ENCODE measurements at places on chromosomes 5 and 9.
A peak's percentile ranks its signal among the peaks of the same experiment; 100 is the strongest.

GRCh38 chr9:88106492-88106891, 31.8 kb downstream of the SPATA31C2 start:
- DNase-seq: no peak

GRCh38 chr5:25362799-25363198, 718.0 kb upstream of the CDH10 start:
- no peak for DNase-seq

GRCh38 chr5:33049842-33050241, 338.7 kb downstream of the NPR3 start:
- peak; percentile 18 for DNase-seq

DNA sequence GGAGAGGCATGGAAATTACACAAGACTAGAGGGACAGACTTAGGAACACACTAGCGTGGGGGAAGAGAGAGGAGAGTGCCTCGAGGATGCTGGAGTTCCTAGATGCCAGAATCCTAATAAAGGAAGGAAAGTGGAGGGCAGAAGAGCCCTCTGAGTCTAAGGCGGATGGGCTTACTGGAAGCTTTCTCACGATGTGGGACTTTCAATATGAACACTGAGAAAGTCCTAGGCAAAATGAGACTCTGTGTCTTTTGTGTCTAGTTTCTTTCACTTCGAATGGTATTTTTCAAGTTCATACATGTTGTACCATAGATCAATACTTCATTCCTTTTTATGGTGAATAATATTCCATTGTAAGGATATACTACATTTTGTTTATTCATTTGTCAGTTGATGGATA, 239.4 kb downstream of the NSG2 start:
- no peak for DNase-seq

DNA sequence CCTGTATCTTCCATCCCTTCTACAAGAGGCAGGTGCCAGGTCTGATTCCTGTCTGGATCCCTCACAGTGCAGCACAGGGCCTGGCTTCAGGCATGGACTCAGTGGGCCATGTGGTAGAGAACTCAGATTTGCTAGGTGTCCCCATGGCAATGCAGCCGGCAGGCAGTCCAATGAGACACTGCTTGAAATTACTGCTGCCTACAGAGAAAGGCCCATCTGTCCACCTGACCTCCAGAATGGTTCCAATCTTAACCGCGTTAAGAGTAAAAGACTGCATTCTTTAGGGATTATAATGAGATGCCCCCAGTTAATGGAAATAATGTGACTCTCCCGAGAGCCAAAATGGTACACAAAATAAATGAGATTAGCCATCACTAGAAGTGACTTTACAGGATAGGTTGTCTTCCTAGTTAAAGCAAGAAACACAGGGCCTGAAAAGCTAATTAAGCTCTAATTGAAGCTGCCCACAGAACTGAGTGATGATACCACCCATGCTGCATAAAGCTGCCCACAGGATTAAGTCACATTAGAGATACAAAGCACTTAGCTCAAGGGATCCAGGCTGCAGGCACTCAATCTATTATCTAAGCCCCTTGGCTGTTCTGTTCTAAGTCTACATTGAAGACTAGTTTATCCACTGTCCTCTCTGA, 11.4 kb downstream of the FAM193B start:
- no peak for DNase-seq

DNA sequence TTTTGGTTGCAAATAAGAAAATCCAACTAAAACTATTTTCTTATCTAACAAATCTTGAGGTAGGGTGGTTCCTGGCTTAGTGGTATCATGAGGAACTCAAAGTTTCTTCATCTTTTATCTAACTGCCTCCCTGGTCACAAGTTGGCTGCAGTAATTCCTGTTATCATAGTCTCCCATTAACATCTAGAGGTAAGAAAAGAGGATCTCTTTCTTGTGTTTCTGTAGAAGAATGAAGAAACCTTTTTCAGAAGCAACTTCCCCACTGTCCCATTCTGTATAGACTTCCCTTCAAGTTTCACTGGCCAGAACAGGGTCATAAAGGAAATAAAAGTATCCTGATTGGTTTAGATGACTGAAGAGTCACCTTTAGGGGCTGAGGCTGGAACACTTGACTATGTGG, 81.8 kb upstream of the ELL2 start:
- DNase-seq: no peak

DNA sequence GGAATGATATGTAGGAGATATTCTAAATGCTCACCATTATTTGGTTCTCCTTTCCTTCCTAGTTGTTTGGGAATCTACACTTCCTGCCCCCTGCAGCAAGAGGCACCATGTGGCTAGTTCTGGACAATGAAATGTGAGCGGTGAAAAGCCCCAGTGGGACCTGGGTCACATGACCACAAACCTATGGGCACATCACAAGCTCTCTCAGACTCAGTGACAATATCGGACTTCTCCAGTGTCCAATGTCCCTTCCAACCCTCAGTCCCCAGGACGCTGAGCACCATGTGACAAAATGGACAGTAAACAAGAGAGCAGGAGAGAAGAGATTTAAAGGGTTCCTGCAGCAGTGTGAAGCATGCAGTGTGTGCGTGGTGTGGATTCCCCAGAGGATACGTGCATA, 44.6 kb upstream of the FOXE1 start:
- no peak for DNase-seq

DNA sequence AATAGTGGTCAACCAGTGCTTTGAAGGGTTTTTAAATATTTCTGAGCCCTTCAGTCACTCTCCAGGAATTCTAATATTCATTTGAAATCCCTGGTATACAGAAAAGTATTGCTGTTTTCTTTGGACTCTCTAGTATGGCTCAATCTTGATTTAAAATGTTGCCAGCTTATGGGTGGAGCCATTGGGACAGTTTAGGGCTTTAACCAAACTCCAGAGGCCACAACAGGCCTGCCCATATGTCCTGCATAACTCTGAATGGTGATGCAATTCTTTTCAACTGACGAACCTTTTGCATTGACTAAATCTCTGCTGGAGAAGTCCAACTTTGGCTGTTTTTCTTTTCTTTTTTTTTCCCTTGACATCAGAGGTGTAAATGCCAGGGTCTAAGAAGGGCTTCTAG, 10.3 kb upstream of the ANKHD1 start:
- DNase-seq: no peak

DNA sequence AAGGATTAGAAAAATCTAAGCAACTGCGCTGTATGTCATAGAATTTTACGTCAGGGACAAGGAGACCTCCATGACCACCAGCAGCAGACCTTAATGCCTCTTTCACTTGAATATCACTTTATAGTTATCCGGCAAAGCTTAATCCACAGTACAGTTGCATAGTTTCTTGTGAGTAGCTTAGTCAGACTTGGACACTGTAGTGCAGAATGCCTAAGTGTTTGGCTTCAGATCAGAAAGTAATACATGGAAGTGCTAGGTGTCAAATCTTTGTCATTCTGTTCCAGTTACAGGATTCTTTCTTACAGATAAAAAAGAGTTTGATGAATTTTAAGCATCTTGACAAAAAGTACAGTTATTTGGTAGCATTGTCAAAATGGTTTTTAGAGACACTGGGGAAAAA, 239.9 kb upstream of the PAPPA start:
- DNase-seq: no peak

GRCh38 chr9:14294659-14295058, 19.3 kb downstream of the NFIB start:
- DNase-seq: no peak

- DNase-seq: no peak
Measured at GRCh38 chr9:112689161-112689740, 28.7 kb downstream of the INIP start.

- no peak for DNase-seq
Measured at GRCh38 chr9:4886698-4887097, 94.0 kb downstream of the RCL1 start.

GRCh38 chr5:14385019-14385418, 196.6 kb upstream of the OTULINL start:
- no peak for DNase-seq

DNA sequence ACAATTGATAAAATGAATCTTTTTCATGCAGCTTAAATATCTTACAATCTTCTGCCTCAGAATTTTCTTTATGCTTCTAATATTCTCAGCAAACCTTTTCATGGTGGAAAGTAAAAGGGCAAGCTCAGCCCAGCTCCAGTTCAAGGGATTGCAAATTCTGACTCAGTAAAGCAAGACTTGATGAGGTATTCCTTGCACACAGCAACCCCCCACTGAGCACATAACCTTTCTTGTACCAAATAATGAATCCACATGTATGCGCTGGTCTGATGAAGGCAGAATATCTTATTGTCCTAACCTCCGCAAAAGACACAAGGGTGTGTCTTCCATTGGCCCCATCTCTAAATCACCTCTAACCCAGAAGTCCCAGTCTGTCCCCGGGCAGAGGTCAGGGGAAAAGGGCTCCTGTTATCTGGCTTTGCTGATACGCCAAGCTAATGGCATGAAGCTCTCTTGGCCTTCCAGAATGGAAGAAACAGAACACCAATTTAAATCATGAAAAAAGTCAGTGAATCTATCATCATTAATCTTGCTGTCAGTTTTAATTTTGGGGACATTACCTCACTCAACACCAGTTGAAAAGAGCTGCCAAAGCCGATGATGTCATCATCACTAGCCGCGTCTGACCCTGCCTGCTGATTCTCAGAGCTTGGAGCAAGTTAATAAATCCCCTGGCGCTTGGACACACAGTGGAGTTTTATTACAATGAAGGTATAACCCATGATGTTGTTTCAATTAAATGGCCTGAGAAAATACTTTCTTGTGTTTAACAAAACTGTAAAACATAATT, 592.5 kb upstream of the CLINT1 start:
- peak; percentile 82 for DNase-seq

GRCh38 chr5:9483243-9483642, 62.6 kb downstream of the SEMA5A start:
- no peak for DNase-seq

GRCh38 chr5:108118813-108119514, 262.9 kb downstream of the FBXL17 start:
- no peak for DNase-seq

DNA sequence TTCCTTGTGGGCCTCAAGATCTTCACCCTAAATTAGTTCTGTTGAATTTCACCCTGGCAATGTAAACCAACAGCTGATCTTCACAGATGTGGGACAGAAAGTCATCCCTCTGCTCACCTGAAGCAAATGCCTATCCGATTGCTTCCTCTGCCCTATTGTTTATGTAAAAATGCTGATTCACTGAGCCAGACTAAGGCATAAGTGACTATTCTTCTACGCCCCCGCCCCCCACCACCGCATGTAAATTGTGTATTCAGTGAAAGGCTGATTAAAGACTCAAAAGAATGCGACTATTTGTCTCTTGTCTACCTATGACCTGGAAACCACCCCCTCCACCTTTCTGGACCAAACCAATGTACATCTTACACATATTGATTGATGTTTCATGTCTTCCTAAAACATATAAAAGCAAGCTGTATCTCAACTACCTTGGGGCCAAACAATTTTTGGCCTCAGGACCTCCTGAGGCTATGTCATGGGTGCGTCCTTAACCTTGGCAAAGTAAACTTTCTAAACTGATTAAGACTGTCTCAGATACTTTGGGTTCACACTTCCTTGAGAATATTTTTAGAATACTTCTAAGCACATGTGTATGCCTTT, 129.7 kb upstream of the BOD1 start:
- DNase-seq: no peak

DNA sequence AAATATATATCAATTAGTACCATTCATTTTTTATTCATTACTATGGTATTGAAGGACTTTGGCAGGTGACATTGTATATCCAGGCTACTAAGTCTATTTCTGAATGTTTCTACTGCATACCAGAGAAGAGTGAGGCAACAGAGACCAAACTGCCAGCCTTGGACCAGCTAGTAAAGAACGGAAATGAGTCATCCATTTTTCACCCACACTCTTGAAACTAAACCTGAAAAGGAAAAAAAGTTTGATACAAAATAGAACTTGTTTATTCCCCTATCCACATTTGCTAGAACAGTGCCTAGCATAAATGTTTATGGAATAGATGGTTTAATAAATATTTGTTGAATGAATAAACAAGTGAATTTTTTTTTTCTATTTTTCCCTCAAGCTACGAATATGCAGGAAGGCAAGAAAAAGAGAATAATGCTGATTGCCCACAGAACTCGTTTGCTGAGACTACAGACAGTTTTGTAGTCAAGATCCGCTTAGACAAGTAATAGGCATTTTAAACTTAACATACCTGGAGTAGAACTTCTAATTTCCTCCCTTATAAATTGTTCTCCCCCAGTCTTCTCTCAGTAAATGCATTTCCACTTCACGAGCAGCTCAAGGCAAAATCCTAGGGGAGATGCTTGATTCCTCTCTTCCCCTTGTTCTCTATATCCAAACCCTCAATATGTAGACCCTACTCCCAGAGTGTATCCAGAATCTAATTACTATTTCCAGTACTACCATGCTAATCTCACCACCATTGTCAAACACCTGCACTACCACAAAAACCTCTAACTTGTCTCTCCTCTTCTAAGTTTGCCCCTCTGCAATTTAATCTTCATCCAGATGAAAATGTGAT, 146.2 kb upstream of the RASA1 start:
- peak; percentile 34 for DNase-seq

- DNase-seq: no peak
Measured at GRCh38 chr5:94329115-94329514, 289.3 kb downstream of the KIAA0825 start.

DNA sequence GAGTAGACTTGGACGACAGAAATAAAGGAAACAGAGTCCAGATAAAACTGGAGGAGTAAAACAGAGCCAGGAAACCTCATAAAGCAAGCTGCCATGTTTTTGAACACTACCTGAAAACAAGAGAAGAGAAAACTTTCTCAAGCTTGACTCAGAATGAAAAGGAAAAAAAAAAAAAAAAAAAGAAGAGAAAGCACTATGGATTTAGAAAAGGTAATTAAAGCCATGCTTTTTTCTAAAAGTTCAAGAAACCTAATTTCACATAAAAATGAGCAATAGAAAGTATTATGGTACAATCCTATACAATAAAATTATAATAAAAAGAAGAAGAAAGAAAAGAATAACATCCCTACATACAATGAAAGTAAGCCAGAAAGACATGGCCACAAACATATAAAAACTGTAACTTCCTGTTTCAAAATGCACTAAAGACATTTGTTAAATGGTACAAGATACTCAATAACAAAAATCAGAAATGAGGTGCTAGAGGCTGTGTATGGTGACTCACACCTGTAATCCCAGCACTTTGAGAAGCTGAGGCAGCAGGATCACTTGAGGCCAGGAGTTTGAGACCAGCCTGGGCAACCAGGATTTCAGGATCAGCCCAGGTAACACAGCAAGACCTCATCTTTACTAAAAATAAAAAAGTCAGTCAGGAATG, 129.5 kb downstream of the SIL1 start:
- no peak for DNase-seq

- no peak for DNase-seq
Measured at GRCh38 chr5:51881901-51882300, 498.7 kb downstream of the ISL1 start.

DNA sequence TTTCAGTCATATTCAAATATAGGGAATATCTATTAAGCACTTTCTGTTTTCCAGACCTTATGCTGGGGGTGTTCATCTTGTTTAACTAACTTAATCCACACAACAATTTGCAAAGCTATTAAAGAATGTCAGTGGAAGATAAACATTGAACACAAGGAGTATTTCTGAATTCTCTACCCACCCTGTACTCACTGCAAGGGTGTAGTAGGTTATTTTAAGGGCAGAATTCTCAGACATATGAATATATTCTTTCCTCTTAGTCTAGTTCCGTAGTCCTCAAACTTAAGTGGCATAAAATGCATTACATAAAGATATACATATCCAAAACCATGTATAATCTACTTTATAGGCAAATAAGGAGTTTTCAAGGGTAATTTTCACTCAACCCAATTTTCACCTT, 19.9 kb upstream of the CHSY3 start:
- no peak for DNase-seq

- DNase-seq: no peak
Measured at GRCh38 chr9:124454791-124455443, 4.7 kb downstream of the ADGRD2 start.

GRCh38 chr5:116225281-116225922, 140.6 kb downstream of the COMMD10 start:
- DNase-seq: no peak
